Inflammatory macrophage (primary cell): ENCODE measurements at places on chromosomes 12 and 14.
A peak's percentile ranks its signal among the peaks of the same experiment; 100 is the strongest.

- DNase-seq = no peak
These were observed 218.0 kb downstream of the PPFIA2 start for GRCh38 chr12:81541121-81541520.

DNA sequence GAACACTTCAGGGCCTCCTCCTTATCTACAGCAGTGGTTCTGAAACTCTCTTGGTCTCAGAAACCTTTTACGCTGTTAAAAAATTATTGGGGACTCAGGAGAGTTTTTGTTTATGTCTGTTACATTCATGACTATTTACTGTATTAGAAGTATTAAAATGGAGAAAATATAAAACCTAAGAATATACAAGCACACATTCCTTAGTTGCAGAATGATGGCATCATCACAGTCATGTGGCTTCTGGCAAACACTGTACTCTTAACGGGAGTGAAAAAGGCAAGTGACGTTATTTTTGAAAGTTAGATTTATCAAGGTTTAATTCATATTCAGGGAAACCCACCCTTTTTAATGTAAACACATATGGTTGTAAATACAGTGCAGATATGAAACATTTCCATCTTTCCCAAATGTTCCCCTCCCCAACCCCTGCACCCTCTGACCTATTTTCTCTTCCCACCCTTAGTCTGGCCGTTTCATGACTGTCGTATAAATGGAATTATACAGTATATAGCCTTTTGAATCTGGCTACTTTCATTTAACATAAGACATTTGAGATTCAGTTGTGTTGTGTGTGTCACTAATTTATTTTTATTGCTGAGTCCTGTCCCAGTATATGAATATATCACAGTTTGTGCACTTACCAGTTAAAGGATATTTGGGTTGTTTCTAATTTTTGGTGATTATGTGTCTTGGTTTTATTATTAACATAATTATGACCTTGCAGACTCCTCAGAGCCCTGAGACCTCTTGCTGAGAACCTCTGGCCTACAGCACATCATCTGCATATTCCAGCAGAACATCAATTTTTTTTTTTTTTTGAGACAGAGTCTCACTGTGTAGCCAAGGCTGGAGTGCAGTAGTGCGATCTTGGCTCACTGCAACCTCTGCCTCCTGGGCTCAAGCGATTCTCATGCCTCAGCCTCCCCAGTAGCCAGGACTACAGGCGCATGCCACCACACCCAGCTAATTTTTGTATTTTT lies 457.0 kb downstream of the PCNX1 start:
- peak; percentile 31 for DNase-seq

DNA sequence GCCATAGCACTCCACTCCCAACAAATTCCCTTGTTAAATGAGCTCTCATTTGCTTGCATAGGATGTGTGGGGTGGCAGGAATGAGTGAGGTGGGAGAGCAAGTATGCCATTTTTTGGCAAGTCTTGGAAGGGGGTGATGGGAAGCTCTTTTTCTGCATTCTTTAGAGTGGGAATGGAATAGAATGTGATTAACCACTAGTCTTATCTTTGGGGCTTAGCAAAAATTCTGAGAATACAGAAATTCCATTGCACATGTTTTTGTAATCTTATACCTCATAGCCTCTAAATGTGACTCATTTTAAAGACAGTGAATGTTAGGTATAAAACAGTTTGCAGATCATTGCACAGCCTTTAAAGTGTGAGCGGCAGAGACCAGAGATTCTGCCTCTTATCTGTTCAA lies 28.4 kb upstream of the NEDD1 start:
- no peak for DNase-seq

GRCh38 chr14:54197369-54197768 lies 199.4 kb upstream of the CDKN3 start:
- DNase-seq = no peak

GRCh38 chr14:64715628-64716412 lies 11.6 kb downstream of the PLEKHG3 start:
- no peak for DNase-seq

DNA sequence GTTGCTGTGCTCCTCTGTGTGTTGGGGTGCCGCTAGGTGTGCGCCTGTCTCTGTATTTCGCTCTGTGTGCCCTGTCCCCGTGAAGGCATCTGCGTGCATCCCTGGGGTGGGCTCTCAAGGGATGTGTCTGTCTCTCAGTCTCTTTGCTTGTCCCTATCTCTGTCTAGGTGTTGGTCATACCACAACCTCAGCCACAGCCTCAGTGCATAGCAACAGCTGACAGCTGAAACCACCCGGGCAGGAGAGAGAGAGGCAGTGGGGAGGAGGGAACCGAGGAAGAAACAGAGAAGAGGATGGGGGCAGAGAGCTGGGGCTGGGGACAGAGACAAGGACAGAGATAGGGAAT lies 953 bp upstream of the NXPH4 start:
- DNase-seq = no peak

DNA sequence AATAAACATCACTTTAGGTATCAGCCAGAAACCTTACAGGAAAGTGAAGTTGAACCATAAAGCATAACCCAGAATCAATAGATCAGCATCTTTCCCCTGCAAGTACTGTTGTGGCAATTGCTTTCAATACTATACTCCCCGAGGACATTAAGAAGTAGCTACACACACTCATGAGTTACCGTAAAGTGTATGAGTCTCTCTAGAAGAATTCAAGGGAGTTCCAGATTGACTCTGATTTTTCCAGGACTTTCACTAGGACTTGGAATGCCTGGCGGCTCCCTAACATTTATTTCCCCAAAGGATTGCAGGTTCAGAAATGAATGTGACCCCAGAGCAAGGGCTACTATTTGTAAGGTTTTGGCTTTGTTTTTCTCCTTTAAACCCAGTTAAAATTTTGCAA lies 465.4 kb upstream of the MDGA2 start:
- no peak for DNase-seq

- no peak for DNase-seq
These were observed 38.2 kb upstream of the MAP1LC3B2 start for GRCh38 chr12:116520801-116521471.

GRCh38 chr14:24612196-24612595 lies 2.7 kb upstream of the GZMH start:
- no peak for DNase-seq

DNA sequence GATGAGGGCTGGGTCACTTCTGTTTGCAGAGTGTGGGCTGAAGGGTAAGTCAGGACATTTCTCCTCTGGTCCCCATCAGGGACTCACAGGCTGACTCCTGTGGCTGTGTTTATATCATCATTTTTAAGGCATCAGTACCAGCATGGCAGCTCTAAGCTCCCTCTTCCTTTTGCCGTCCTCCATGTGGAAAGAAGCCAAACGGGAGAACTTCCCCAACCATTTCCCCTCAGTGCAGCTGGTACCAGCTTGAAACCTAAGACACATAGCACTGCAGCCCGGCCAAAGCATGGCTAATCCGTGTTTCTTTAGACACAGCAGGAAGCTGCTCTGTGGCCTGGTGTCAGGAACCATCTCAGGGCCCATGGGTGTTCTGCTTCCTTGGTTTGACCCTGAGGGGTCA lies 31.9 kb upstream of the ATP2A2 start:
- no peak for DNase-seq

DNA sequence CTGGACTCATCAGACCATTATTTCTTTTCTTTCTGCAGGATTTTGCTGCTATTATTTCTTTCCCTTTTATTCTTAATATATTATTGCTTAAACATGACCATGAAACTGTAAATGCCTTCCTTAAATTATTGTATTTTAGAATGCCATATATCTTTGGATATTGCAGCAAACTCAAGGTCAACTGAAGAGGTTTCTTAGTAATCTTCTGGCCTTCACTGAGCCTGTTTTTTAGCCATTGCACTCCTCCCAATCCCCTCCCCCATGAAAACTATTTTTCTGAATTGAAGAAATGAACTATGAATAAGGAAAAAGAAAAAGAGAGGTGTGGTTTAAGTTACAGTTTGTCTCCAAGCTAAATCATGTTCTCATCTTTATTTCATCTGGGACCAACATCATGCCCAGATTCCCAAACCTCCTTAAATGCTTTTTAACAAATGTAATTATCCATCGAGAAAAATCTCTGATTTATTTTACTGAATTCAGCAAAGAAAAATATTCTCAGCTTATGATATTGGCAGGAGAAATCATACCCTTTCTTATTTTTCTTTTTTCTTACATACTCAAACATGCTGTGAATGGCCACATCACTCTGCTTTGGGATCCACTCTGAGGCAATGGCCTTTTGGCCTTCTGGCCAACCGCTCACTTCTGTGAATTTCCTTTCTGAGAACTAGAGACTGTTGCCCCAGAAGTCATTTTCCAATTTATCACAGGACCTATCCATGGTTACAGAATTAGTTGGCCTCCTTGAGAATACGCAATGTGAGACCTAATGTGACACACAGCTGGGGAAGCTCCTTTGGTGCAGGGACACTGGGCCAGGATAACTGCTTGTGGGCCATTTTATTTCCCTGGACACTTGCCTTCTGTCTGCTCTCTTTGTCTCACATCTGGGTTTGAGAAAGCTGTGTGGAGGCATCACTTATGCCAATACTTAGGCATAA lies 50.9 kb downstream of the IGF1 start:
- DNase-seq = no peak

DNA sequence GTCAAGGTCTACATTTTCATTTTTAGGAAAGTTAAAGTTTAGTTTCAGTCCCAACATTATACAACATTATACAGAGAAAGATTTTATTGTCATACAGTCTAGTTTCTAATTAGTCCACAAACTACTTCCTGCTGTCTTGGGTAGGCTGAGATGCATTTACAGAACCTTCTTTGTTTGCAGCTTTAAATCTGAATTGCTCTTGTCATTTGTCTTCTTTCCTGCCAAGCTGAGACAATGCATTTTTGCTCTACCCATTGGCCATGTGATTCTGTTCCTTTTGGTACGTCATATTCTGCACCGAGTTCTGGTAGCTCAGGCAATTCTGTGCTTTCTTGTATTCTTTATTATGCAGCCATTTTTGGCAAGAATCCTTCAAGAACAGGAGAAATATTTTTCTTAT lies 228.5 kb downstream of the ATP23 start:
- DNase-seq = no peak
